ENCODE measurements at places on chromosomes 1 and 21.

DNA sequence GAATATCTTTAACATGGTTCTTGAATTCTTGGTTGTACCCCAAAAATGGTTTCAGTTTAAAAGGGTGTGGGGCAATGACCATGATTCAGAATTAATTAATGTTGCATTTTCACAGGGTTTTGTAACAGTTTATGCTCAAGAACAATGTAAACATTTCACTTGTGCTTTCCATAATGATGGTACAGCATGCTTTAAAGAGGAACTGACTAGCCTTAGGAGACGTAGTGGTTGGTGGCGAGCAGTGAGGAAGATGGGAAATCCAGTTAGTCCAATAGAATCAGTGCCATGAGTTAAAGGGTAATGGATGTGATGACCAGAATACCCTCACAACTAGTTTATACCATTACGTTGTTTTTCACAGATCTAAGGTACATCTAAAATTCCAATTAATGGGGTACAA lies 138.0 kb downstream of the HS2ST1 start:
- DNase-seq = no peak

DNA sequence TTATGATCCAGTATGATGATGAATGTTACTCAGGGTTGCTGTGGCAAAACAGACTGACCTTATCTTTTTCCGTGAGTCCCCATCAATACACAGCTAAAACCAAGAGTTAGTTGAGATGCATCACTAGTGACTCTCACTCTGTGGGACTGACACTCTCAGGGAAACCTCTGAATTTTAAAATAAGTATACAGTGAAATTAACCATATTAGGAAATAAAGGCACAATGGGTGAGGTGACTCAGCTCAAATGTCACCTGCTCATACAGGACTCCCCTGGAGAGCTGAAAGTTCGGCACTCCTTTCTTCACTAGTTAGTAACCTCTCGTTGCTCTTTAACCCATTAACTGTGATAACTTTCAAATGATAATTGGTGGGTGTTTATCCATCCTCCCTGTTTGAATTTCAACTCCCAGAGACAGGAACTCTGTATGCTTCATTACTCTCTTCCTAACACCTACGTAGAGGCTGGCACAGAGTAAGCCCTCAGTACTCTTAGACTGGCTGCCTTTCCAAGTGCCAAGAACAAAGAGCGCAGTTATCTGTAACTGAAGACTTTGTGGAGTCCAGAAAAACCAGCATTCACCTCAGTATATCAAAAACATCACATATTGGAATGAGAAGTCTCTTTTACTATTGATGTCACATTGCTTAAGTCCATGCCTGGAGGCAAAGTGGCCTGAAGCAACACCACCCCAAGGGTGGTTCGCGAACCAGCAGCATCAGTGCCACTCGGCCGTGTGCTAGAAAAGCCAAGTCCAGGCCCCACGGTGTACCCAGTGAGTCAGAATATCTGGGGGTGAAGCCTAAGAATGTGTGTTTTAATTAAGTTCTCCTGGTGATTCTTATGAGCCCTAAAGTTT lies 91.1 kb downstream of the NIBAN1 start:
- DNase-seq = no peak

DNA sequence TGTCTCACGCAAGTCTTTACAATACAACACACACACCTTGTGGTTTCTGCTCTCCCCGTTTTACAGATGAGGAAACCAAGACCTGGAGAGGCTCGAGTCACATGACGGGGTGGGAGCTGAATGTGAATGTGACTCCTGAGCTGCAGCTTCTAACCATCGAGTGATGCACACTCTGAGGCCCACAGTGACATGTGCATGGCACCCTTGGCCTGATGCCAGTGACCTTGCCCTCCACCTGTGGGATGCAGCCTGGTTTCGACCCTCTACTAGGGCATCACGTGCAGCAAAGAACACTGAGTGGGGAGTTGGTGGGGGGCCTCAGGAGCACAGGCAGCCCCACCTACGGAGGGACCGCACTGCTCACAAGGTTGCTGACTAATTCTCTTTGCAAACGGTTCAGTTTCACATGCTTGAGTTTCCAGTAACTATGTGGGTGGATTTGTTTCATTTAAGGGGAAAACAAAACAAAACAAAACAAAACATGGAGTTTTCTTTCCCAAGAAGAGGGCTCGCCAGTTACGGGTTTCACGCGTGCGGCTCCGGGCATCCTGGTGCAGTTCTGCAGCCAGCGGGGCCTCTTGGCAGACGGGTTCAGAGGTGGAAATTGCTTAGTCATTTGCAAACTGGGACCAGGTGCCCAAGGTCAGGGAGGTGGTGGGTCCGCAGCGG lies 22.9 kb downstream of the SPSB1 start:
- no peak for DNase-seq

- no peak for DNase-seq
Observed at GRCh38 chr1:90919900-90920299, 101.9 kb downstream of the ZNF644 start.

DNA sequence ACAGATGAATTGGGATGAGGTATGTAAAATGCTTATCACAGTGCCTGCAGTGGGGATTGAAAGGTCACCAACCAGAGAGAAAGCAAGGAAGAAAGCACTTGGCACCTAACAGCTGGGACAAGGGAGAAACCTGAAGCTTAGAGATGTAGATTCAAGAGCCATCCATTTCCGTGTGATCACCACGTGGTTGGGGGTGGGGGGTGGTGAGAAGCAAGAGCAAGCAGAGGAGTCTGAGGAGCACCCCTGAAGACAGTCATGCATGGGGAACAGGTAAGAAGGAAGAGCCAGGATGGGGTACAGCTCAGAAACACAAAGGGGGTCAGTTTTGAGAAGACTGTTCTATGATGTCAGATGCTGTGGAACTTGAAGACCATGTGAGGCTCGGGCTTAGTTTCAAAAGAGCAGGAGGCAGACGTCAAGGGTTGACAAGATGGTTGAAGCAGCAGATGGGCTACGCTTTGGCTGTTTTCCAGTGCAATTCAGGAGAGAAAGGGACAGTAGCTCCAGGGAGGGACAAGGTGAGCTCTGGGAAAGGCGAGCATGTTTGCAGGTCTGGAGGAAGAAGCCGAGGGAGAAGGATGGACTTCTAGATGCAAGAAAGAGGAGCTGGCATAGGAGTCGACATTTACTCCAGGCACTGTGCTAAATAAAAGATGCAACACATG lies 17.4 kb downstream of the KANK4 start:
- DNase-seq = no peak

DNA sequence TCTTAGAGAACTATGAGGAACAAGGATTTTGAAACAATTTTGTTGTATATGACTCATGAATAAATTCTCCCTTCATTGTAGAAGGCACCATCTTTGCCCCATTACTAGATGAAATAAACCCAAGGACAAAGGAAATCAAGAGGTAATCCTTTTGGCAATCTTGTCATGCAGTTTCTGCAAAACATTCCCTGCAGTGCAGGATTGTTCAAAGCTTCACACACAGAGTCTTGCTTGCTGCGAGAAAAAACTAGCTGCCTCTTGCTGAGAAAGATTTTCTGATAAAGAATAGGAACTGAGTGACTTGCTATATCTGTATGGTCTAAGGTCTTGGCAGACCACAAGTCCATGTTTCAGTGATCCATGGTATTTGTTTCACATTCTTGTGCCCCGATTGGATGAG lies 657.4 kb upstream of the ADGRL4 start:
- no peak for DNase-seq

- no peak for DNase-seq
Observed at GRCh38 chr1:47755101-47755990, 241.8 kb downstream of the TRABD2B start.

GRCh38 chr1:236514703-236515442 lies 8.9 kb upstream of the LGALS8 start:
- DNase-seq = no peak

DNA sequence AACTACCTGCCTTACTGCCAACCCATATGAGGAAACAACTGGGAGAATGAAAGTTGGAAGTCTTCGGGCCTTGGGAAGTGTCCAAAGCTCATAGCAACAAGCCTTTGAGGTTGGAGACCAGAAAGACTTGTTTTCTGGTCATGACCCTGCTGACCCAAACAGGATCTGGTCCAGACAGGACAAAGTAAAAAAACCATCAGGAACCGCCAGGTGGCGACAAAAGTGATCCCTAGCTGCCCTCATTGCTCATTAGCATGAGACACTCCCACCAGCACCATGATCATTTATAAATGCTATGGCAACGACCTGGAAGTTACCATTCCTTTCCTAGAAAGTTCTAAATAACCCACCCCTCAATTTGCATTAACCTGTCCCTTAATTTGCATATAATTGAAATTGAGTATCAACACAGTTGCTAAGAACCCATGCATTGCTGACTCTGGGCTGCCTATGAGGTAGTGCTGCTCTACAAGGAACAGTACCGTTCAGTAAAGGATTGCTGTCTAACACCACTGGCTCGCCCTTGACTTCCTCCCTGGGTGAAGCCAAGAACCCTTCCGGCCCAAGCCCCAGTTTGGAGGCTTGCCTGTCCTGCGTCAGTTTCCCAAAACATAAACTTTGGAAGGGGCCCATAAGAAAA lies 89.0 kb downstream of the URB2 start:
- no peak for DNase-seq

GRCh38 chr1:76018045-76018444 lies 56.5 kb upstream of the ST6GALNAC3 start:
- no peak for DNase-seq

DNA sequence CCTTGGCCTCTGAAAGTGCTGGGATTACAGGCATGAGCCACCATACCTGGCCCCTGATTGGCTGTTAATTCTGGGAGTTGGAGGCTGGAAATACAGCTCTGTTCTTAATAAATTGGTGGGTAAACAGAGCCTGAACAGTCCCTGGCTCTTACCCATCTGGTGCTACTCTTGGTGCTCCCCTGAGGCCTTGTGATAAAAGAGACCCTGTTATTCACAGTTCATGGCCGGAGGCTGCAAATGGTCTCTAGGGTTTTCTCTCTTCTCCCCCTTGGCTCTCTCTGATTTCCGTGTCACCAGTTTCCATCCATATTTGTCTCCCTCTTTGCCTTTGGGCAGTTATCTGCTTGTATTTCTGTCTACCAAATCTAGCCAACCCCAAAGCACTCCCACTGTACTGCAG lies 17.2 kb downstream of the NFASC start:
- no peak for DNase-seq

DNA sequence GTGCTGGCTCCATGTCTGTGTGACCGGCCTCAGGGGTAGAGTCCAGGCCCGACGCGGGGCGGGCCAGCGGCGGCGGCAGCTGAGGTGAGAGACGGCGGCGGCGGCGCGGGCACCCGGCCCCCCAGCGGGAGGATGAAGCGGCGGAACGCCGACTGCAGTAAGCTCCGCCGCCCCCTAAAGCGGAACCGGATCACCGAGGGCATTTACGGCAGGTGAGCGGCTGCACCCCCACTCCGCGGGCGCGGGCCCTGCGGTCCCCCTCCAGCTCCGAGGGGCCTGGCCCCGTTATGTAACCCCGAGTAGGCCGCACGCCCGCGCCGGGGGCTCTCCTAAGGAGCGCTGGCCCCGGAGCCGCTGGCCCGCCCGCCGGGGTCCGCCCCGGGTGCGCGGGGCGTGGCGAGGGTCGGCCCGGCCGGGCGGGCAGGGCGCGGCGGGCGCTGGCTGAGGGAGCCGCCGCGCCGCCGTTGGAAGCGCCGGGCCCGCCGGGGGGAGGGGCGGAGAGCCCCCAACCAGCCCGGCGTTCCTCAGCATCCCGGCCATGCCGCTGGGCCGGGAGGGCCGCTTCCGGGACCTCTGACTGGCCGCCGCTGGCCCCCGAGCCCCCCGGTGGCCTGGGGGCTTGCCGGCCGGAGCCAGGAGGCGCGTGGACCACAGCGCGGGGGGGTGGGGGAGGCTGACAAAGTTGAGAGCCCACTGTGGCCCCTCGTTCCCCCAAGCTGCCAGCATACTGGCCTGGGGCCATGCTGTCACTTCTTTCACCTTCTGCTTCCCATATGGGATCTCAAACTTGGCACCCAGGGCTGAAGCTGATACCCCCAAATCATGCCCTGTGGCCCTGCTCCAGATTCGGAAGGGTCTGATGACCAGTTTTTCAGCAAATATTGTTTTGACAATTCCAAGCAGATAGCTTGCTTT lies 527 bp downstream of the MACO1 start:
- DNase-seq = no peak

- DNase-seq = peak; percentile 48
Observed at GRCh38 chr1:204350857-204351573, 8.7 kb downstream of the PLEKHA6 start.

- no peak for DNase-seq
Observed at GRCh38 chr1:20578062-20578461, 10.8 kb upstream of the CDA start.

DNA sequence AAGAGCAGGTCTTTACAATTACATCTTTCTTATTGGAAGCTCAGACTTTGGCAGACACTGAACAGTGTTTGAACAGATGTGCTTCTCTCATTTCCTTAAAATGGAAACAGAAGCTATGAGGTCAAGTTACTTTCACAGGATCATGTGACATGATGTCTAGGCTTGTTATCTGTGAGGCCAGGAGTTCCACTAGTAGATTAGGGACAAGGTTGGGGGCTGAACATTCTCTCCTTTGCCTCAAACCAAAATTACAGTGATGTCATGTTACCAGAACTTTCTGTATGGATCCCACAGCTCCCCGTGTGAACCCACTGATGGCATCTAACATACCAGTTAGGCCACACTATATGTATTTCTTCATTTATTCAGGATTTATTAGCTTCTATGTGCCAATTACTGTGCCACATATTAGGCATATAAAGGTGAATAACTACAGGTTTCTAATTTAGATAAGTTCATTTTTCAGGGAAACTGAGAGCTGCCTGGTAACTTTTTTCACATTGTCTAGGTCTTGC lies 6.0 kb downstream of the DYNLT5 start:
- DNase-seq = no peak

- DNase-seq = peak; percentile 67
Observed at GRCh38 chr1:244970236-244970743, 105.9 kb upstream of the HNRNPU start.

DNA sequence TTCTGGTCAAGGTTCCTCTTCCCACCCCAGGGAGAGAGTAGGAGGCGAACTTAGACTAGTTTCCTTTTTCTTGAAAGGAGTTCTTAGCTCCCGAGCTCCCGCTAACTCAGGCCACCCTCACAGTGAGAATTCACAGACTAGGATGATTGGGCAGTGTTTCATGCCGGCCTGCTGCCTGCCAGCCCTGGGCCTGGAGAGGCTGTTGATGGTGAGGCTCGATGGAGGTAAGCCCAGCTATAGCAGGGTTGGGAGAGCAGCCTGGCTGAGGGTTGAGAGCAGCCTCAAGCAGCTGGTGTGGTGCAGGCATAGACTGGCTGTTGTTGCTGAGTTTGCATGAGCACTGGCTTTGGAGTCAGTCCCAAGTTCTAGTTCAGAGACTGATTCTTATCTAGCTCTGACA lies 274.4 kb downstream of the MATN1 start:
- no peak for DNase-seq

- no peak for DNase-seq
Observed at GRCh38 chr1:214397497-214397896, 116.5 kb downstream of the SMYD2 start.
